NCI-H526 (cell line): ENCODE measurements at places on chromosomes 16 and 17.

- DNase-seq = no peak
Measured at GRCh38 chr17:2089021-2089422, 34.1 kb downstream of the HIC1 start.

DNA sequence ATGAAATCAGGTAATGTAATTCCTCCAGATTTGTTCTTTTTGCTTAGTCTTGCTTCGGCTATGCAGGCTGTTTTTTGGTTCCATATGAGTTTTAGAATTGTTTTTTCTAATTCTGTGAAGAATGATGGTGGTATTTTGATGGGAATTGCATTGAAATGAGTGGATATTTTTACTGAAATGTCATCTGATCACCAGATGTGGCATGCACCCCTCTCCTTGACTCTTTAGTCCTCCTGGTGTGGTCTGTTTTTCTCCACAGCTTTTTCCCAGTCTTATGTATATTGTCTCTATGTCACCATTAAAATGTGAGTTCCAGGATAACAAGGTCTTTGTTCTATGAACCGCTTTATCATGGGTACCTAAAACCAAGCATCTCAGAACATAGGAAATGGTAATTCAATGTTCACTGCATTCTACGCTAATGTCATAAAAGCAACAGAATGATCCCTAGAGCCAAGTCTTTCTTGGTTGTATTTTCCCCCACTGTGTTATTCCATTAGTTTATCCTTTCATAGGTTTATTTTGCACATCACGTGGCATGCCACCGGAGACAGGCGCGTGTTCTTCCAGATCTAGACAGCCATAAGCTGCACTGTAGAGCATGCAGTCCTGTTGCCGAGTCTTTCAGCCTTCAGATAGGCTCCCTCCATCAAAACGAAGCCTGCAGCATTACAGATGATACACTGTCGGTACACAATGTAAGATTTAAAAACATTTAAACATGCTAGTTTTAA is 172.5 kb downstream of the RPTOR start:
- no peak for DNase-seq

DNA sequence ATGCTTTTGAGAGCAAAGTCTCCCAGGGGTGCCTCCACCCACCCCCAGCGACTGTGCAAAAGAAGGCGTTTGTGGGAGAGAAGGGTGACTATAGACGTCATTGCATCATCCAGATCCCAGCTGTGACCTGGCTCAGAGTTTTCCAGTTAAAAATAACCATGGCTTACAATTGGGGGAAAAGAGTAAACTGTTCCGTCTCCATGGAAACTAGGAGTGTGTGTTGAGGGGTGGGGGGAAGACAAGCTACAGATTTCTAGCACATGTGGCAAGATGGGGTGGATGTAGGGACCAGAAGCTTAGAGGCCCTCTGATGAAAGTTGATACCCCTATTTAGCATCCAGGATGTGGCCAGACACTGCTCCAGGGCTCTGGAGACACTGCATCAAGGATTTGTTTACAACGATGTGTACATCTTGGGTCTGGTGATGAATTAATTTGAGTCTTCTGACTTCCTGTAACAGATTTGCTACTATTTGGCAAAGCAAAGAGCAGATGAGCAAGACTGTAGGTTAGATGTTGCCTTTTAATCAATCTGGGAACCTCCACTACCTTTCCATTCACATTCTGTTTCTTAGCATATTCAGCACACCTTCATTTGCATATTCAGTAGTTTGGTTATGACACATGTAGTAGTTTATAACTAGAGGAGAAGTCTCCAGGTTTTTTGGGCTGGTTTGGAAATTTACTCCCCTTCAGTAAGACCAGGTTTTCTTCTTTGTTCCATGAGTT is 6.2 kb upstream of the DUSP14 start:
- peak; percentile 60 for DNase-seq

DNA sequence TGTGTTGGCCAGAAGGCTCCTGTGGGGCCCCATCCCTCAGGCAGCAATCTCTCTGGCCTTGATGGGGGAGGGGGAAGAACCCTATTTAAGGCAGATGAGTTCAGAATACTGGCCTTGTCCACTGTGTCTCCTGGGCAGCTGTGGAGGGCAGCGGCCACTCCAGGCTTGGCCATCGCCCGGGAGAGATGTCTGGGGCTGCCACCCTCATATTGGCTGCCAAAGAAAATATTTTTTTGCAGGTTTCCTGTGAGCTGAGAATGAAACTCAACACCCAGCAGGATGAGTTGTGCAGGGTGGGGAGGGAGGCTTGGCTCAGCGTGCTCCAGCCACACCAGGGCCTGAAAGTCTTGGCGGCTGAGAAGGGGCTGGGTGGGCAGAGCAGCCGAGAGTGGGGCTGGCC is 14.4 kb upstream of the TIMP2 start:
- no peak for DNase-seq

DNA sequence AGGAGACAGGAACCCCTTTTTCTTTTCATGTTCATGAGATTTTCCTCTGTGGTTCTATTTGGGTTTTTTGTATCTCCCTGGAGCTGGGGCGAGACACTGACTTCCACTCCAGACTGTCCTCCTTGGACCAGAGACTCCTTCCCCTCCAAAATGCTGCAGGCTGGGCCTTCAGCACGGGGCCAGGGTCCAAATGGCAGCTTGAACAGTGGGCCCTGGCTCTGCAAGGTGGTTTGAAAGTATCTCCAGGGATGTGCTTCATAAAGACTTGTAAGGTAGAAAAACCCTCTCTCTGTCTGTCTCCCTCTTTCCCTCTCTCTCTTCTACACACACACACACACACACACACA is 236.1 kb downstream of the ZNF423 start:
- DNase-seq = no peak
